ENCODE measurements at places on chromosomes 3 and 15. TPM values are rescaled to one million over a fixed set of nuclear protein-coding genes. Genes with fewer than 3 reads are reported as not detected.

GRCh38 chr3:84601303-84601702 lies 357.5 kb upstream of the CADM2 start:
- no peak for DNase-seq
- H3K4me1 ChIP-seq = no peaks in the 10 kb centered on the region
- no peak overlapping the region for H3K27ac ChIP-seq
- H3K4me3 ChIP-seq = no peak overlapping the region
- H3K36me3 ChIP-seq = no peaks in the 10 kb centered on the region

DNA sequence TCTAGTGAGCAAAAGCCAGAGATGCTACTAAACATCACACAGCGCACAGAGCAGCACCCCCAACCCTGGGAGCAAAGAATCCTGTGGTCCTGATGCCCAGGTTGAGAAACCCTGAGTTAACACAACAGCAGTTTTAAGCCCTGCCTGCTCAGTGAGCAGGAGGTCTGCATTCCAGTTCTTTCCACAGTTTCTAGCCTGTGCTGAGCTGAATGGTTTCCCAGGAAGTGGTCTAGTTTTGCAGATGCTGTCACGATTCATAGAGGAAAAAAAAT lies 171.1 kb upstream of the PROK2 start:
- H3K4me3 ChIP-seq = no peak overlapping the region
- H3K27me3 ChIP-seq = peaks cover 8% of the 10 kb centered on the region
- DNase-seq = no peak

DNA sequence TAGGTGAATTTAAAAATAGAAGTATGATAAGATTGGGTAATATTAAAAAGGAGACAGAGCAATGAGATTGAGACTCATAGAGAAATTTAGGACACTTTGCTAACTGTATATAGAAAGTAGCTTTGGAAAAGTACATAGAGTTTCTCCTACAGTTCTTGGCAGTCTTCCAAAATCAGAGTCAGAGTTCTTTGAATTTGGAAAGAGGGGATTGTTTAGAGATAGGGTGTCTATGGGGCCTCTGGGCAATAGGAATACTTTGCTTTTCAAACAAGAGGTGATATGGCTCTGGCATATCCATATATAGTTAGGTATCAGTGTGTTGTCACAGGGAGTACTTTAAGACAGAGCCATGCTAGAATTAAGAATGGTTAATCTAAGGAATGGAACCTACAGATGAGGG lies 477.1 kb upstream of the KCNMB2 start:
- DNase-seq = no peak
- no peak overlapping the region for H3K4me3 ChIP-seq
- H3K36me3 ChIP-seq = no peaks in the 10 kb centered on the region

DNA sequence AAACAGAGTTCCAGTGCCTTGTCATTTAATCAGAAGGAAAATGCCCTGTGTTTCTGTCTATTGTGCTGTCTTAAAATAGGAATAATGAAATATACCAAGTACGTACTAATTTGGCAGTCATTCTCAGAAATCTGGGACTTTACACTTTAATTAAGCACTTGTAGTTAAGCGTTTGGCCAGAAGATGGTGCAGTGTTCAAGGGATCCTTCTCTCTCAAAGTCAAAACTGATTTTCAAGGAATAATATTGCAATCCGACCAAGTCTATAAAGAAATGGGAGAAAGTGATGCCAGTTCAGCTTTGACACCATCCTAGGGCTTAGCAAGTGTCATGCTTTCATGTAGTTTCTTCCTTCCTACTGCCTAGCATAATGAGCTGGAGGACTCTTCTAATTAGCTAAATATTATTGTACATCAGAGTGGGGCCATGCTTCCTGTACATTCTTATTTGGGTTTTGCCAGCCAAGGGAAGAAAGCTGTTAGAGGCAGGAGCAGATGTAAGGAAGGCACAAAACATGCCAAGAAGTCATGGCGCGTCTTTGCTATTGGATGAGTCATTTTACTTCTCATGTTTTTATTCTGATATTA lies 64.8 kb downstream of the SAMMSON start:
- no peak for DNase-seq
- peaks cover 2% of the 10 kb centered on the region for H3K27me3 ChIP-seq
- no peak overlapping the region for H3K4me3 ChIP-seq
- no peak overlapping the region for H3K27ac ChIP-seq
- no peaks in the 10 kb centered on the region for H3K36me3 ChIP-seq
- no peaks in the 10 kb centered on the region for H3K4me1 ChIP-seq

SLC7A14 gene
- total RNA-seq = not detected

Data from activated B cell treated with CpG ODN at 0.5 μM for 24 hours (primary cell).